Activated naive CD4-positive, alpha-beta T cell treated with anti-CD3 and anti-CD28 coated beads, Interleukin-2, amount 50 U/mL, for 72 hours (primary cell): ENCODE measurements at places on chromosomes 5 and 9. TPM values are rescaled to one million over a fixed set of nuclear protein-coding genes. Genes with fewer than 3 reads are reported as not detected.
A peak's percentile ranks its signal among the peaks of the same experiment; 100 is the strongest.

The AGTPBP1 gene
- 36.9 TPM for total RNA-seq

The ADAMTSL2 gene
- total RNA-seq: 1.2 TPM

The RNF20 gene
- 49.9 TPM for total RNA-seq

The ZNF454 gene
- not detected for total RNA-seq

The BTNL3 gene
- total RNA-seq: not detected

The DRD1 gene
- not detected for total RNA-seq

The IL4 gene
- total RNA-seq: not detected

The PKD2L2 gene
- total RNA-seq: 0.48 TPM

The SETX gene
- total RNA-seq: 43.1 TPM

The RANBP17 gene
- total RNA-seq: not detected

DNA sequence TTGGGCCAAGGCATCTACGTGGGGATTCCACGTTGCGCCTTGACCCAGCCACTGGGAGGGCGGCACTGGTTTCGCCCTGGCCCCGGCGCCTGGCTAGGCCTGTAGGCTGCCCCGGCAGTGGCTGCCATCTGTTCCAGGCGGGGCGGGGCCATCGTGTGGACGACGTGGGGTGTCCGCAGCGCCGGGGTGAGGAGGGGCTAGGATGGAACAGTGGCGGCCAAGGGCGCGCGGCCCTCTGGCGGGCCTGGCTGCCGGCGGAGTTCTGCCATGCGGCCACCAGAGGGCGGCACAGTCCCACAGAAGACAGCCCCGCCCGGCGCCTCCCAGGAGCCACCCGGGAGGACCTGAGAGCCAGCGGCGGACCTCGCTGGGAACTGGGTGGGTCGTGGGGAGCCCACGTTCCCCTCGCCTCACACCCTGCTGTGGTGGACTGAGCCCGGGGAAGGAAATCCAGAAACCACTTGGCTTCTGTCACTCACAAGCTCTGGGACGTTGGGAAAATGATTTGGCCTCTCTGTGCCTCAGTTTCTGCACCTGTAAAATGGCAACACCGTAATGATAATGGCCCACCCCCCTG lies 22.6 kb upstream of the RAPGEF1 start:
- DNase-seq: peak; percentile 78

- DNase-seq: no peak
Observed at GRCh38 chr5:105924366-105924765, 1746.4 kb downstream of the EFNA5 start.

DNA sequence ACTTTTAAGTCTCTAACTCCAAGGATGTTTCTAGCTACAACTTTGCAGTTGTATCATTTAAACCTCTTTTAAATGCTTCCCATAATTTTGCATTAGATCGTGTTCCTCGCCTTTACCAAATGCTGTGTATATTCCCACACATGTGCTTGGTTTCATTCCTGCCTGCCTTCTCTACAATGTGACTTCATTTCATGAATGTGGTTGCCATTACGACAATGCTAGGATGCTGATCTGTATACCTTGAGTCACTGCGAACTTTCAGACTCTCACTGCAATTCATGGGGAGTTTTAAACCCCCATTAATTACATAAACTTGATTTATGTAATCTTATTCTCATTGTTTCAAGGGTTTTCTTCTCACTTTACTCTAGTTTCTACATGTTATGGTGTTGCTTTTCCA lies 50.3 kb downstream of the UBE2QL1 start:
- DNase-seq: no peak

GRCh38 chr9:90722071-90722470 lies 79.4 kb upstream of the DIRAS2 start:
- no peak for DNase-seq

DNA sequence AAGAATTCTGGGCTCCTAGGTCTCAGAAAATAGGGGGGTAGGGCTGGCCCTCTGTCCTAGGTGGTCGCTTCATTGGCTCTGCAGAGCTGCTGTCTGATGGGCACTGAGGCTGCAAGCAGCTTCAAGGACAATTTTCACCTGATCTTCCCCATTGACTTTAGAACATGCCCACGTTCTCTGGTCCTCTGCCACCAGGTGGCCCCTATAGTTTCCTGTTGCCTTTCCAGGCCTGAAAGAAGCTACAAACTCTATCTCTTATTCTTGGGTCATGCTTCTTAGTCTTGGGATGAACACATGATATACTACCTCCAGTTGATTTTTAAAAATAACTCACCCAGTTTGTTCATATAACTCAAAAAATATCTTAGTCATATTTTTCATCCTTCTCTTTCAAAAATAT lies 26.3 kb downstream of the SPZ1 start:
- DNase-seq: peak; percentile 17

- DNase-seq: no peak
Observed at GRCh38 chr9:80797101-80797829, 892.1 kb downstream of the TLE1 start.

DNA sequence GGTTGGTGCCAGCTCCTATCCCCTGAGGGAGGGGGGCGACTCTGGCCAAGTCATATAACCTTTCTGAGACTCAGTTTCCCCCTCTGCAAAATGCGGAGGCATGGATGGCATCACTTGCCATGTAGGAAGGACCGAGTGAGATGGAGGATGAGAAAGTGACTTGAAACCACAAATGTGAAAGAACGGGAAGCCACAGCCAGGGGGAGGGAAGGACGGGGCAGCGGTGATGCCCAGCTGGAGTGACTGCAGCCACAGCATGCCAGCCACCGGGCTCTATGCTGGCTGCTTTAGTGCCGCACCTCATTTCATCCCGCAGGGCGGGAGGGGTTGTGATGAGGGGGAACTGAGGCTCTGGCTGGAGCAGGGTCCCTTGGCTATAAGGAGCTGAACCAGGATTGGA lies 74.5 kb downstream of the HMCN2 start:
- DNase-seq: no peak

GRCh38 chr9:137286975-137287383 lies 9.5 kb downstream of the TOR4A start:
- peak; percentile 52 for DNase-seq

DNA sequence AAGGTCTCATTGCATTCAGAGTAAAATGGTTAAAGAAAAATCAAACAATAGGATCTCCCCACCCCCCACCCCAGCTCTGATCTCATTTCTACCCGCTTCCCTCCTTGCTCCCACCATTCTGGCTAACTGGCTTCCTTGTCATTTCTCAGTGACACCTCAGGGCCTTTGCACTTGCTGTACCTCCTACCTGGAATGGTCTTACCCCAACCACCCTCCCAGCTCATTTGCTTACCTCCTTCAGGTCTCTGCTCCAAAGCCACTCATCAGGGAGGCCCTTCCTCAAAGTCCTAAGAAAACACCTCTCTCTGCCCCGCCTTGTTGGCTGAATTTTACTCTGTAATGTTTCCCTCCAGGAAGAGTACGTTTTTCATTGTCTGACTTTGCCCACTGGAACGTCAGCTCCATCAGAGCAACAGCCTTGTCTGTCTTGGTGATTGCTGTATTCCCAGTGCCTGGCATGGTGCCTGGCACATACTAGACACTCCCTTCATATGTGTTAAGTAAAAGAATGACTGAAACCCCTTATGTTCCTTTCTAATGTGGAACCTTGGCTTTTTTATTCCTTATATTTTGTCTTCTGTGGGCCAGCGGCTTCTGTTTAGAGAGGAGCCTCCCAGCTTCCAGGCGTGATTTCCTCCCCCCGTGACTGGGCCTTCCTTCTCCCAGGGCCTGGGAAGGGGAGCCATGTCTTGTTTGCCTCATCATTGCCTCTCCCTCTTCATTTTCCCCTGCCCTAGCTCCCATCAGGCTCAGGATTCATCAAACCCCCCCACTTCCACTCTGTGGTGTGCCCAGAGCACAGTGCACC lies 26.9 kb downstream of the NEURL1B start:
- no peak for DNase-seq

- DNase-seq: peak; percentile 56
Observed at GRCh38 chr9:131728961-131729360, 10.9 kb downstream of the RAPGEF1 start.

GRCh38 chr9:114196979-114197622 lies 41.8 kb downstream of the COL27A1 start:
- DNase-seq: no peak

GRCh38 chr9:83208065-83208850 lies 145.3 kb upstream of the RASEF start:
- no peak for DNase-seq

DNA sequence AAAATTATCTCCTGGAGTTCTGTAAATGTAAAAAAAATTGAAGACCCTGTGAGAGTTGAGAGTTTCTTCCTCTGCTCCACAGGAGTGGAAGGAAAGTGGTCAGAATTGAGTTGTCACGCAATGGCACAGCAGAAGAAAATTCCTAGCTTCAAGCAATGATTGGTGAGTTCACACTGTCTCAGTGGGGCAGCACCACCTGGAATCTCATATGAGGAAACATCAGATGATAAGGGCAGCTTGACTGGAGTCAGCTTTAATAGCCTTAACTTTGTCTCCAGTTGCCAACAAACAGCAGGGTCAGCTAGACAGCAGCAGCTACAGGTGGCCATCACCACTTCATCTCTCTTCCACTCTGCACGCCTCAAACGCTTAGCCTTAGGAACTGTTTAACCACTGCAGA lies 211.1 kb downstream of the EFNA5 start:
- DNase-seq: no peak

DNA sequence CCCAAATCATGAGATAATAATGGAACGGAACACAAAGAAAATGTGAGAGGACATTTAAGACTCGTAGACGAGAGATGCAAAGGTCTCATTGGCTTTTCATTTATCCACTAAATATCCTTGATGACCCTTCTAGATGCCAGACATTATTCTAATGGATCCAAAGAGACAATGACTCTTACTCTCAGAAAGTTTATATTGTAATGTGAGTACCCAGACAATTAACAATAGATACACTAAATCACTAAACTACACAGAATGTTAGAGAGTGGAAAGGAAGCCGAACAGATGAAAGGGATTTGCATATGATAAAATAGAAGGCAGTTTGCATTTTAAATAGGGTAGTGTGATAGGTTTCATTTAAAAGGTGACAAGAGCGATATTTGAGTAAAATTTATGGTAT lies 973.3 kb downstream of the TAF11L14 start:
- DNase-seq: no peak

DNA sequence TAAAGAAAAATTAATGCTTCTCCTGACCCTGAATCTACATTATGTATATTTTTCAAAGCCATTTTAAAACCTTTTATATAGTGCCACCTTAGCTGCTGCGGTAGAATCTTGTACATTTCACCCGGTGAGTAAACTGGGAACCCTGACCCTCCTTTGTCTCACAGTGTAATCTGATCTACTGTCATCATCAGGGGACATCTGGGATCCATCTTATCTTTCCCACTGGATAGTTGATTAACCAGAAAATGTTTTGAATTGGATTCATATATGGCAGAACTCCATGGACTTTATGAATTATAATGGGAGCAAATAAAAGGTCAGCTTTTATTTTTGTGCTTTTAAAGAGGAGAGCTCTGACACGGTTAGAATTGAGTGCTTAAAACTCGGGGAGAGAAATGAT lies 95.0 kb downstream of the ADAMTSL1 start:
- no peak for DNase-seq

- DNase-seq: no peak
Observed at GRCh38 chr5:91361790-91362189, 21.3 kb downstream of the ARRDC3 start.

DNA sequence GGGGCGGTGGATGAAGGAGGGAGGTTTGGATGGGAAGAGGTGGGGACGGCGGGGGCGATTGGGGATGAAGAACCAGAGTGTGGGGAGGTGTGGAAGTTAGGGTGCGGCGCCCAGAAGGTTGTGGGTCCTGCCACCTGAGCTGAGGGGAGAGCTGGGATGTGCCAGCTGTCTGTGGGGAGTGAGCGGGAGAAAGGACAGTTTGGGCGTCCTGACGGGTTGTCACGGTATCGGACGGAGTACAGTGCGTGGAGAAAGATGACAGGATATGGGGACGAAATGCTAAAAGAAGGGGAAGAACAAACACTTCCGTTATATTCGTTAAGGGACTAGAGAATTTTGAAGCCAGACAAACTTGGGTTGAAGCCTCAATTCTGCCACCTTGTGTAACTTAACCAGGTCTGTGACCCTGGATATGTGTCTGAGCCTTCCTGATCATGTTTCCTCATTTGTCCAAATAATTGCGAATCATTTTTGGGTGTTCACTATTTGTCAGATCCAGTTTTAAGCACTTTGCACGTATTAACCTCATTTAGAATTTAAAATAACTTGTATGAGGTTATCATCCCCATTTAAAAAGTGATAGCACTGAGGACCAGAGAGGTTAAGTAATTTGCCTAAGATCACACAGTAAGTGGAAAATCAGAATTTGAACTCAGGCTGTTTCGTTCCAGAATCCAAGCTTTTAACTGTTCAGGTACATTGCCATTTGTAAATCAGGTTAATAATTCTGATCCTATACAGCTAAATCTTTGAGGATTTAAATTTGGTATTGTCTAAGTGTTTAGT lies 689 bp downstream of the CNTRL start:
- no peak for DNase-seq

GRCh38 chr5:151905557-151905961 lies 19.1 kb downstream of the GLRA1 start:
- DNase-seq: no peak

GRCh38 chr9:79709743-79710674 lies 138.2 kb downstream of the TLE4 start:
- no peak for DNase-seq

GRCh38 chr5:56211298-56211865 lies 21.7 kb downstream of the ANKRD55 start:
- no peak for DNase-seq

GRCh38 chr9:132605387-132605786 lies 23.0 kb downstream of the BARHL1 start:
- DNase-seq: no peak

DNA sequence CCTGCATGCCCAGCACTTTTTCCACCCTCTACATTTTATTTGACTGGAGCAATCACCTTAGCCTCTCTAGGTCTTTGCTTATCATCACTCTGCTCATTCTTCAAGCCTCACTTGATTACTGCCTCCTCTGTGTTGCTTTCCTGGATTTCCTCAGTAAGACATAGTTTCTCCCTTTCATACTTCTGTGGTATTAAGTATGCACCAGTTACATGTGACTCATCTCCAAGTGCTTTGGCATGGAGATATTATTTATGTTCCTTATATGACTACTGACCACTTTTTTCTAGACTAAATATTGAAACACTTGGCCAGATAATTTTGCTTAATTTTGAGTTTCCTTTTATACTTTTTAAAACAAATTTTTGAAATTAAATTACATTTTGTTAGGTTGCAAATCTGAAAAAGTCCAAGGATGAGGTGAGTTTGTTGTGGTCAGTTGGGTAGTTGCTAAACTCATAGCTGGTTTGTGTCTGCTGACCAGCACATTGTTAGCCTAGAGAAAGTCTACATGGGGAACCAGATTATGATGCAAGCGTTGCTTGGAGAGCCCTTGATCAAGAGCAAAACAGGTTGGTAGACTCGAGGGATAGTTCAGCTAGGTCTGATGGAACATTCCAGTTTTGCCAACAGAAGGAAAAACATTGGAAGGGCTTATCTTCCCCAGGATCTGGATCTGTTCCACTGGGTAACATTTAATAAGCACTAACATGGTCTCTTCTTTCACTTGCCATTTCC lies 140.2 kb downstream of the TMC1 start:
- no peak for DNase-seq

DNA sequence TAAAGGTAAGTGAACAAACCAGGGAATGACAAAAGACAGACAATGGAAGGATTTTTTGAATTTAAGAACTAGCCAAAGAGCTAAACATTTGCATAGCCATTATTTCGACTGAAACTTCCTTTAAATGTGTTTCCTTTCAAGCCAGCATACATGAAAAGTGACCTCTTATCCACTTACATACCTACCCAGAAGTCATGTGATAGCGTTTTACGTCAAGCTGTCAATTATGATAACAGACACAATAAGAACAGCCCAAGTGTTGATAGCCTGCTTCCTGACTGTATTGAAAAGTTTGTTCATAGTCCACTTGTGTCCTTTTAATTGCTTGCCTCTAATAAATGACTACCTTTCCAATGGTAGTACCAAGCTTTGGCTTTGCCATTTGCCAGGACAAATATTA lies 206.0 kb downstream of the NFIB start:
- DNase-seq: no peak
